ENCODE measurements at places on chromosomes 6 and 20. TPM values are rescaled to one million over a fixed set of nuclear protein-coding genes. Genes with fewer than 3 reads are reported as not detected.

- no peak for DNase-seq
Measured at GRCh38 chr20:63572788-63573646, 1.0 kb downstream of the HELZ2 start.

DNA sequence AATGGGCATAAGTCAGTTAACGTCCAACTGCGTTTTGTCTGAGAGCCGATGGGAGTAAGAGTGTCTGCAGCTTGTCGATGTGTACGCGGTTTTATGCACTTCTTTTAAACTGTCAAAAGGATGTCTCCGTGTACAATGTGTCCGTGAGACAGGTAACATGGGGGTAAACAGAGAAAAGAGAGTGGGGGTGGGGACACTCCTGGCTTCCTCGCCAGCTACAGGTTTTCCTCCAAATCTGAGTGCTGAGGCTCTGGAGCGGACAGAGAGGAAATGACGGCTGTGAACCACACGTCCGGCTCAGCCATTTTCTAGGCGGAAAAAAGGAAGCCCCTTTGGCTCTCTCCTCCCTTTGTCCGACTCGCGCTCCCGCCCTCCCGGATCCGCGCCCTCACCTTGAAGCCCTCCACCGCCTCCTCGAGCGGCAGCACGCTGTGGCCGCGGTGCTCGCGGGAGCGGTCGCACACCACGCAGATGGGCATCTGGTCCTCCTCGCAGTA, 916 bp downstream of the TRIM27 start:
- DNase-seq, result no peak

DNA sequence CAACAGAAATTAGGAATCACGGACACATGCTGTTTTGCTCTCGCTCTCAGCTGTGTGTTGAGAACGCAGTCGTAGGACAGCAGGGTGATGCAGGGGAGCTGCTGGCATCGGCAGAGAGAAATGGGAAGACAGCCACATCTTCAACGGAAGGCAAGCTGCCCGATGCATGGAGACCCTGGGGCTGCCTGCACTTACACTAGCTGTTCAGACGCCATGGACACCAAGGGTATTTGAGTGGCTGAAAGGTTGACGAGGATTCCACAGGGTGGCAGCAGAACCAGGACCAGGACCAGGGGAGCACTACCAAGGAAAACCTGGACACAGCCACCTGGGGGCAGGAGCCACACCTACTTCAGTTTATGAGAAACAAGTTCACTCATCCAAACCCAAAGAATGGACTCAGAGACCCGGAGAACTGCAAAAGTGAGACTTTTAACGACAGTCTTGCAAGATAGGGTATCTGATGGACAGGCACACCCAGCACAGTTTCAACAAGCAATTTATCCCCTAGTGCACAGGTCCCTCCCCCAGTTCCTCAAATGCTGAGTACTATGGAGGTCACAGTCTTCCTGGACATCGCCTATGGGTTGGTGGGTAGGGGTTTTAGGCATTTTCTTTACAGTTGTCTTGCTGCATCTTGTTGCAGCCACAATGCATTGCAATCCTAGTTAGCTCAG, 56.3 kb upstream of the ENTPD6 start:
- DNase-seq, result no peak

- peak; percentile 27 for DNase-seq
Measured at GRCh38 chr6:3326184-3326971, 67.6 kb downstream of the PSMG4 start.

GRCh38 chr6:44959651-44960050, 368.5 kb upstream of the RUNX2 start:
- no peak for DNase-seq

DNA sequence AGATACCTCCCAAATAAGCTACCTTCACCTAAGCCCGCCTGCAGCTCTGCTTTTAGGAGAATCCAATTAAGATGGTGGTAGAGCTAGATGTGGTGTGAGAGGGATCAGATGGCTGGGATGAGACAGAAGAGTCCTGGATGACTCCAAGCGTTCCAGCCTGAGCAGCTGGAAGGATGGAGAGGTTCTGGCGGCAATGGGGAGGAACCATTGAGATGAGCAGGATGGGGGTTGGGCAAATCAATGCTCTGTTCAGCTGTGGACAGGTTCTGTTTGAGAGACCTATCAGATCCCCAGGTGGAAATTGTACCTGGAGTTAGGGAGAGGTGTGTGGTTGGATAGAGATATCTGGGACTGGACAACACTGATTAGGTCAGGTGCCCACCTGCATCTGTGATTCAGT, 23.0 kb downstream of the PHACTR3 start:
- no peak for DNase-seq

DNA sequence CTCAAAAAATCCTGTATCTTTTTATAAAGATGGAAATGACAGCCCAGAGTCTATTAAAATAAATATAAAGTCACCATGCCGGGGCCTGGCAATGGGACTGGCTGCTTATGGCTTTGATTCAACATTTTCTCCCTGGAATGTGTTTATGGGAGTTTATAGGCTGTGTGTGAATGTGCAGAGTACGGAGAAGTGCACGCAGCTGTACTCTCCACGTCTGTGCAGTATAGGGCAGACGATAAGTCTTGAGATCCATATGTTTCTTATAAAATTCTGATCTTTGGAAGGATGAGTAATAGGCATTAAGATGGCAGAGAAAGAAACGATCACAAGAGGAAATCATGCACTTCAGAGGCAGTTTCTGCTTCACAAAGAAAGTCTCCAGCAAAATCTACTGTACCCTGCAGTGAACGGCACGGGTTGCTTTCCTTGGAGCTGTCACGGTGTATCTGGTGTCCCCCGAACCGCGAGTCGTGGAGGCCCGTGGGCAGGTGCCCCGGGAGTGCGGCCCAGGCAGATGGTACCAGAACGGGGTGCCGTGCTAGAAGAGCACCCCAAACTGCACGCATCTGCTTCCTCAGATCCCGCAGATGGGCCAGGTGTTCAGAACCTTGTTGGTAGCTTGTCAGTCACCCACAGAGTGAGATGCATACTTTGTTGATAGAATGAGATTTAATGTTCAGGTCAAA, 382.5 kb downstream of the TAF4 start:
- DNase-seq, result no peak

GRCh38 chr6:85431271-85431670, 18.6 kb upstream of the NT5E start:
- no peak for DNase-seq

DNA sequence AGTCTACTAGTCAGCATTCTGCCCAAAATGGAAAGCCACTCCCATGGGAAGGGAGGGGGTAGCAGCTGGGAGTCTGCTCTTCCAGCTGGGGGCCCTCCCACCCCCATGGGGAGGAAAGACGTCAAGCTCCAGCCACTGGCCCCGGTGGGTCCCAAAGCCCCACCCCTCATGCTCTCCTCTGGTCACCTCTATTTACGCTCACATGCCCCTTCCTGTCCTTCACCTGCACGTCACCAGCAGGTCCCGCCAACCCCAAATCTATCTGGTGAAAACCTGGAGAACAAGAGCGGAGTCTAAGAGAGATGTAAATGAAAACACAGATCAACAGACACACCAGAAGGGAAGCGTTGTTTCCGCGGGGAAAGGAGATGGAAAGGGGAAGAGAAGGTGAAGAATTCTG, 30.0 kb upstream of the ZBP1 start:
- no peak for DNase-seq

GRCh38 chr6:71463061-71463460, 174.4 kb downstream of the OGFRL1 start:
- DNase-seq, result no peak

DNA sequence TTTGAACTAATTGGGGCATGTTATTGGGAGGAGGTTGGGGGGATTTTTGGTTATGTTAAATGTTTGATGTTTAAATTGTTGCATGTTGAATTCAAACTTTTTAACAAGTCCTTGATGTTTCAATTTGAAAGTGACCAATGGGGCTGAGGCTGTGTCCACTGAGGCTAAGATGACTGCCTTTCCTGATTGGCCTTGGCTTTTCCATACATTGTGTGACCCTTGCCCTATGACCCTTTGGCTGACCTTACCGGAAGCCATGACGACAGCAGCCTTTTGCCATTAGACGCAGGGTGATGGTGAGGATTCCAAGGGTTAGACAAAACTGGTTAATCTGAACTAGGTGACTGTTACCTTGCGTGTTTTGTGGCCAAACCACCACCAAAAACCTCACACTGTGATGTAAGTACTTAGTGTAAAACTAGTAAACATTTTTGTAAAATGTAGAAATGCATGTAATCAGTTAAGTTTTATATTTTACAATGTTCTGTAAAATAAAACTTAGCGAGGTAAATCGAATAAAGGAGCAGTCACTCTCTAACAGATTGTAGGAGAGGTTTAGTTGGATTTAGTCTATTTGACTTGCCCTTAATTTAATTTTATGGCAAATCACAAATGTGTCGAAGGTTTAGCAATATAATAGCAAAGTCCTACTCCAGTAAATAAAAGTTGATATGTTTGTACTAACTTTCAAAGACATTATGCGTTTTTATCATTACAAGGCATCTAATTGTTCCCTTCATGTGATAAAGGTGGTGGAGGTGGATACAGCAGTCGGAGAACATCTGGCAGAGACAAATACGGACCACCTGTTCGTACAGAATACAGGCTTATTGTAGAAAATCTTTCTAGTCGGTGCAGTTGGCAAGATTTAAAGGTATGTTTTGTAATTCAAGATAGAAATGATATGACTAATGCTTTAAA, 1.6 kb downstream of the SRSF6 start:
- no peak for DNase-seq

DNA sequence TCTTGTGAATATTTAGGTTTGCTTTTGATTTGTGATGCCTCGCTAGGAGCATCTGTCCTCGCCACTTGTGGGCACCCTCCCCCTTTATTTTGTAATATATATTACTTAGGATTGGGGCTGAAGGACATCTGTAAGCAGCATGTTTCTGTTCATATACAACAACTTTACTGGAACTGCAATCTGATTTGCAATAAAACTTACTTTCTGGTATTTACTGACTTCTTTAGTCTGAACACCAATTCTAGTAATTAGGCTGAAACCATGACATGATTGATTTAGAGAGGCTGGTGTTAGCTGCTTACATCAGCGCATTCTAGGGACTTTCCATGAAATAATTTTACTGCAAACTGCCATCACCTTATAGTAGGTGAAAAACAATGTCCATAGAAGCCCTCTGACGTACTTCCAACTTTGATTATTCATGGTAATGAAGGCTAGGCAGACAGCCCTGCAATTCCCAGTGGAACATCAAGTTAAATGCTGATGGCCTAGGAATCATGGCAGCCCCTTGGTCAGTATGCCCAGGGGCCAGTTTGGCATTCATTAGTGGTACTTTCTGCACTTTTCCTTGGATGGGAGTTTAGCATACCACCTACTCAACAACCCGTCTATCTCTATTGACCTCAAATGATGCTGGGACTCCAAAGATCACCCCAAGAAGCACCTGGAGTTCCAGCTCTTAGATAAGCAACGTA, 132.9 kb upstream of the MCHR2 start:
- DNase-seq, result no peak

AFG1L gene
- total RNA-seq, result 3.5 TPM

F13A1 gene
- total RNA-seq, result 189 TPM

CCN5 gene
- total RNA-seq, result 48.7 TPM

SLC26A8 gene
- not detected for total RNA-seq

OR2H2 gene
- total RNA-seq, result not detected

Data from sigmoid colon (tissue), 7 donors.